ENCODE measurements at places on chromosomes 13 and 19.

DNA sequence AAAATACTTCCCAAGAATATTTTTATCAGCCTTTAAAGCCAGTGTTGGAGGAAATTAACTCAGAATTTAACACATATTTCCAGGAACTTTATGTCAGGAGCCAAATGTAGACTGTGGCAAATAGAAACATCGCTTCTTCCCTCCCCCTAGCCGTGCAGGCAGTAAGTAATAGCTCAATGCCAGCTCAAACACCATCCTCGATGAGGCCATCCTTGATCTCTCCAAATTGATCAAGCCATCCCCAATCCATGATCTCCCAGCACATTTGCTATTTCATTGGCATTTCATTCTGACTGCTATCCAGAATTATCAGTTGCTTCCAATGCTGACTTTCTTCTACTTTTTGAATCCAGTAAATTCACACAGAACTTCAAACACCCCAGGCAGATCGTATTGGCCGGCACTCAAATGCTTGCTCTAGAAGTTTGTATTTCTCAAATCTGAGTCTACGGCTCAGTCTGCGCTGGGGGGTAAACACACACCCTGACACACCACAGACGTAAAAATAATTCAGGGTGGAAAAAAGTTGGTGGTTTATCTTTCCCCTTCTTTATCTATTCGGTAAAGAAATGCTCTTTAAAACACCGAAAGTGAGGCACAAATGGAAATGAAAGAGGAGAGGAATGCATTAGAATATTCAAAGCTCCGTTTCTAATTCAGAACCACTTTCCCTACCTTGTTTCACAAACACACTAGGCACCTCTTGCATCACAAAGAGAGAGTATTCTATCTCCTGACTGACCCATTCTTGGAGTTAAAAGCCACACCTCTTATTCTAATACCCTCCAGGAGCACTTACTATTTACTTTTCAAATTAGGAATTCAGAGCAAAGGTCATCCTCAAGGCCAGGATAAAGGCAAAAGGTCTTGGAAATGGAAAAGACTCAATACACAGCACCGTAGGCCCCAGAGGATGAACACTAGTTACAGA, 991 bp downstream of the OBI1 start:
- no peak for DNase-seq

- no peak for DNase-seq
These were observed 661.0 kb upstream of the MIR17HG start for GRCh38 chr13:90686442-90686841.

DNA sequence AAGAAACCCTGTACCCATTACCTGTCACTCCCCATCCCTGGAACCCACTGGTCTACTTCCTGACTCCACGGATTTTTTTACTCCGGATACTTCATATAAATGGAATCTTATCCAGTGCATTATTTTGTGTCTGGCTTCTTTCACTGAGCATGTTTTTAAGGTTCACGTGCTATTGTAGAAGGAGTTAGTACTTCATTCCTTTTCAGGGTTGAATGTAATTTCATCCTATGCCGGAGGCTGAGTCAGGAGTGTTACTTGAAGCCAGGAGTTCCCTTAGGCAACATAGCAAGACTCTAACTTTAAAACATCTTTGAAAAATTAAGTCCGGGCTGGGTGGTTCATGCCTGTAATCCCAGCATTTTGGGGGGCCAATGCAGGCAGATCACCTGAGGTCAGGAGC, 17.9 kb upstream of the ELAVL1 start:
- DNase-seq: no peak

- DNase-seq: no peak
These were observed 40.9 kb downstream of the NLRP4 start for GRCh38 chr19:55877211-55877610.

- no peak for DNase-seq
These were observed 11.6 kb upstream of the ATP8B3 start for GRCh38 chr19:1823539-1824251.

GRCh38 chr19:42596391-42597072, 1.8 kb upstream of the CEACAM8 start:
- DNase-seq: peak; percentile 73

- DNase-seq: no peak
These were observed 12.1 kb downstream of the KBTBD7 start for GRCh38 chr13:41182231-41182630.

- no peak for DNase-seq
These were observed 20.2 kb downstream of the POLR1D start for GRCh38 chr13:27641711-27642502.

DNA sequence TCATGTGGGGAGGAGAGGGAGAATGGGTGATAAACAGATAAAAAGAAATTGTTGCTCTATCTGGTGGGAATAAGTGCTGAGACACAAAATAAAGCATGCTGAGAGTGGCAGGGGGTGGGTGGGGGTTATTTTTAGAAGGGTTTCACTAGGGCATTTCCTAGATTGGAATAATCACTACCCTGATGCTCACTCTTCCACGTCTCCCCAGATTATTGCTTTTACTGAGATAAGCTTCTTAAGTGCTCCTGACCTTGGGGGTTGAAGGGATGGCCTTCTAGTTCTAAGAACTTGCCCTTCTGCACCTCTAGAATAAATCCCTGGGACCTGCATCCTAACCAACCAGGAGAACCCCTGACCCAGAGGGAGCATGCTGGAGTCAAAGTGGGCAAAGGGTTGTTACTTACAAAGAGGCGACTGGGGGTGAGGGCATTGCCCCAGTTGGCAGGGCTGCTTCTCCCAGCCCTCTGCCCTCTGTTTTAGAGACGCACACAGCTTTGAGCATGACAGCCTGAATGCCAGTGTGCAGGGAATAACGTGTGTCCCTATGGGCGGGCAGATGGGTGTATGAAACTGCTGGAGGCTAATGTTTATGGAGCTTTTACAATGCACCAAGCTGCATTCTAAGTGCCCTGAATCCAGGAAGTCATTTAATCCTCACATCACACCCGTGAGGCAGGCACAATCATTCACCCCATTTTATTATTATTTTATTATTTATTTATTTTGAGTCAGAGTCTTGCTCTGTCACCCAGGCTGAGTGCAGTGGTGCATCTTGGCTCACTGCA, 743 bp downstream of the RDH8 start:
- DNase-seq: no peak

DNA sequence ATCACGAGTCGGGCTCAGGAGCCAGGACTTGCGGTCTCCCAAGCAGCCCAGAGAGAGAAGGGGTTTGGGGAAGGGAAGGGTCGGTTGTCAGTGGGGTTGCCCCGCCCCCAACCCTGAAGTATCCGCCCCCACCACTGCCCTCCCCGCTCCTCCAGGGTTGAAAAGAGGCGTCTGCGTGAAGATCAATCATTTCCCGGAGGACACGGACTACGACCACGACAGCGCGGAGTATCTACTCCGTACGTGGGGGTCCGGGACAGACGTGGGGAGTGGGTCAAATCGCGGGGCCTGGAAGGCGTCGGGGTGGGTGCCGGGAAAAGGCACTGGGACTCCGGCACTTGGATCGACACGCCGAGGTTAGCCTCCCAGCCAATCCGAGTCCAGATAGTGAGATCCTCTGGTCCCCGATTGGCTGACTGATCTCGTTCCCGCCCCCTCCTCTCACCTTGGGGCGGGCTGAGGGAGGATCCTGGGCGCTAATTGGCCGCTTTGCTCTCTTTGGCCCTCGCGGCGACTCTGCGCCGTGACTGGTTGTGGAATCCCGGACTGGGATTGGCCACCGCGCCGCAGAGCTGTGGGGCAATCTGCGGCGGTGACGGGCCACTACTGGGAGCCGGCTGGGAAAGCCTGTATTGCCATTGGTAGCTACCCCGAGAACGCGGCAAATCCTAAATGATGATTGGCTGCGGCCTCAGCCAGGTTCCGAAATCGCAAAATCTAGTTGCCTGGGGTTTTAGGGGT, 13.3 kb upstream of the CACNG6 start:
- DNase-seq: no peak

DNA sequence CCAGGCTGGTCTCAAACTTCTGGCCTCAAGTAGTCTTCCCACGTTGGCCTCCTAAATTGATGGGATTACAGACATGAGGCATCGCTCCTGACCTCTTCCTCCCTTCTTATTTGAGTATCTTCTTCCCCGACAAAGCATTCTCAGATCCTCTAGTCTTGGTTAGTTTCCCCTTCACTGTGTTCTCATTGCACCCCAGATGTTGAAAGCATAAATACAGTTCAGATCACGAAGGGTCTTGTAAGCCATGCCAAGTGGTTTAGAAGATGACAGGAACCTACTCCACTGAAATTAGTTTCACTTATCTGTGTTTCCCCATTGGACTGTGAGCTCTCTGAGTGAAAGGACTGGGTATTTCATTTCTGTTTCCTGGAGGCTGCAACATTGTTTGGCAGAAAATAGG, 100.7 kb downstream of the DGKH start:
- no peak for DNase-seq

GRCh38 chr19:7618771-7619510, 10.4 kb downstream of the XAB2 start:
- no peak for DNase-seq

- peak; percentile 53 for DNase-seq
These were observed 665 bp downstream of the ZNF347 start for GRCh38 chr19:53158119-53158656.

GRCh38 chr19:31656507-31656906, 307.3 kb upstream of the TSHZ3 start:
- DNase-seq: no peak

DNA sequence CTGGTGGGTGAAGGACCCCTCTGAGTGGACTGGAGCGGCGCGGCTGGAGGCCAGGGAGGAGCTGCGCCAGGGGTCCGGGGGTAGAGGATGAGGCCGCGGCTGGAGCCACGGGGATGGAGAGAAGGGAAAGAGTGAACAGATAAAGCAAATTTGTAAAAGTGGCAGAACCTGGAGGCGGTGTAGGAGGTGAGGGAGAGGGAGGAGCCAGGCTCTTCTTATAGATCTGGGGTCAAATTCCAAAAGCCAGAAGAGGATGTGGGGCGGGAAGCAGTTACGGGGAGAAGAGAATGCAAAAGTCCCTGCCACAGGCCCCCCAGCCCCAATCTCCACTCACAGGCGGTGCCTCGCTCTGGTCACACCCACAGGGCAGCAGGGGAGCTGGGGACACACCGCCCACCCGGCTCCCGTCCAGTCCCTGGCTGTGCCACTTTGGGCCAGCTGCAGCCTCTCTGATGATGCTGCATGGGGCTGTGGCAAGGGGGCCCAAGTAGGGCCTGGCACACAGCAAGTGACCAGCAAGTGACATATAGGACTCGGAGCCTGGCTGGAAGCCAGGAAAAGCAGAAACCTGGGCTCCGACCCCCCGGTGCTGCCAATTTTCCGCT, 11.1 kb downstream of the LRRC4B start:
- no peak for DNase-seq

DNA sequence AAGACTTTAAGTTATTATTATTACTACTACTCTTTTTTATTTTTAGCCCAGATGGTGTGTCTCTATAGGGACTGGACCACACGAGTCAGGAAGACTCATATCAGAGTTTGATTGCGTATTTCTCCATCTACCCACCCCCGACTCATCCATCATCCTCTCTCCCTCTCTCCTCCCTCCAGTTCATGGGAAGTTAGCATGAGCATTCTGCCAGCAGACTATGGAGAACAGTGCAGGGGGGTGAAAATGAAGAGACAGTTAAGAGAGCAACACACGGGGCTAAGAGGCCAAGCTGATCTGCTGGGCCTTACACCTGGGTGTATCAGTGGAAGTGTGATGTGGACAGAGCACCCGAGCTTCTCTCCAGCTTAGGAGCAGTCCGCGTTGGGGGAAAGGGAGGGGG, 95.0 kb downstream of the UQCRFS1 start:
- no peak for DNase-seq

DNA sequence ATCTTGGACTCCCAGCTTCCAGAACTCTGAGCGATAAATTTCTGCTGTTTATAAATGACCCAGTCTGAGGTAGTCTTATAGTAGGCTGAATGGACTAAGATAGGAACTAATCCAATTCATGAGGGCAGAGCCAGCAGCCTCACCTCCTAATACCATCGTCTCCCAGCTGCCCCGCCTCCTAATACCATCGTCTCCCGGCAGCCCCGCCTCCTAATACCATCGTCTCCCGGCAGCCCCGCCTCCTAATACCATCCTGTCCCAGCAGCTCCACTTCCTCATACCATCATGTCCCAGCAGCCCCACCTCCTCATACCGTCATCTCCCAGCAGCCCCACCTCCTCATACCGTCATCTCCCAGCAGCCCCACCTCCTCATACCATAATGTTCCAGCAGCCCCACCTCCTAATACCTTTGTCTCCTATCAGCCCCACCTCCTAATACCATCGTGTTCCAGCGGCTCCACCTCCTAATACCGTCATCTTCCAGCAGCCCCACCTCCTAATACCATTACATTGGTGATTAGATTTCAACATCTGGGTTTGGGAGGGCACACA, 2.4 kb upstream of the ARGLU1 start:
- DNase-seq: peak; percentile 86

DNA sequence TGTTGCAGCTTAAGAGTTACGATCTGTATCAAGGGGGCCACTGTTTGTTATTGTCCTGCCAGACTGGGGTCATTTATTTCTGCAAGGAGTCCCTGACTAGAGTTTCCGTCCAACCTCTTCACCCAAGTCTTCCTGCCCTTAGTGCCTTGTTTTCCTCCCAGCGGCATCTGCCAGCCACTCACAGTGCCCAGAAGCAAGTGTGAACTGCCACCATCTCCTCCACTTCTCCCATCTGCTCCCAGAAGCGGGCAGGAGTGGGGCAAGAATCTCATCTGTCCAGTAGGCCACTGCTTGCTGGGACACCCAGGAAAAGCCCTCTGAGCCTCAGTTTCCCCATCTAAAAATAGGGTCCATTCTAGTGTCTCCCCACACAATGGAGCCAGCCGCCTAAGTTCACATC, 4.0 kb downstream of the NOVA2 start:
- DNase-seq: no peak

GRCh38 chr13:108525827-108526226, 103.6 kb upstream of the MYO16 start:
- no peak for DNase-seq

- no peak for DNase-seq
These were observed 3.4 kb downstream of the MBNL2 start for GRCh38 chr13:97225533-97225932.

DNA sequence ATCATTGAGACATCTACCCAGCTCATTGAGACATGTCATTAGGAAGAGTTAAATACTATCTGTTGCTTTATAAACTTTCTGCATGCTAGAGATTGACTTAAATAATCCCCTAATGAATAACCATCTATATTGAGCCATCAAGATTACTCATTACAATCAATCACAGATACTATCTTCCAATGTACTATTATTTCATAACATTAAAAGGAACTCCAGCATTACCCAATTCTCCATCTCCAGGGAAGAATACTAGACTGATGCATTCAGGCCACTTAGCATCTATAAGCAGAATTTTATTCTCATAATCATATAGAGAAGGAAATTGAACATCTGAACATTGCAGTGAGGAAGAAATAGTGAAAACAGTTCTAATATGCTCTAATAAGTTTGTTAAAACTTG, 8.0 kb downstream of the EPSTI1 start:
- DNase-seq: no peak

DNA sequence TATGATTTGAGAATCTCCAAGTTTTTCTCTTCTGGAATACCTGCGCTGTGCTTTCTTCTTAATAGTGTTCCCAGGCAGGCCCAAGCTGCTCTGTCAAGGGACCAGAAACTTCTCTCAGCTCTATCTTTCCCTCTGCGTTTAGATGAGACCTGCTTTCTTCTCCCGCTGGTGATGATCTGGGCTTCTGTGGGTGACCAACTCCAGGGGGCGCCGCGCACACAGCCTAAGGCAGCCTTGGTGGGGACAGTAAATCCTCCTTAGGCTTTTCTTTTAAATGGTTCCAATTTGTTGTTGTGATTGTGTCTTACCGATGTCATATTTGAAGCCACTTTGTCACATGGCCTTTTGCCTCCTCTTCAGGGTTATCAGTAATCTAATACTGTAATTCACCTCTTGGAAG, 439.4 kb upstream of the KLF12 start:
- DNase-seq: no peak
